ENCODE measurements at places on chromosomes 7 and 10. TPM values are rescaled to one million over a fixed set of nuclear protein-coding genes. Genes with fewer than 3 reads are reported as not detected.

- H3K36me3 ChIP-seq, result no peaks in the 10 kb centered on the region
- DNase-seq, result no peak
- H3K27me3 ChIP-seq, result no peaks in the 10 kb centered on the region
- no peaks in the 10 kb centered on the region for H3K4me1 ChIP-seq
Observed at GRCh38 chr10:12463459-12463838, 114.1 kb downstream of the CAMK1D start.

DNA sequence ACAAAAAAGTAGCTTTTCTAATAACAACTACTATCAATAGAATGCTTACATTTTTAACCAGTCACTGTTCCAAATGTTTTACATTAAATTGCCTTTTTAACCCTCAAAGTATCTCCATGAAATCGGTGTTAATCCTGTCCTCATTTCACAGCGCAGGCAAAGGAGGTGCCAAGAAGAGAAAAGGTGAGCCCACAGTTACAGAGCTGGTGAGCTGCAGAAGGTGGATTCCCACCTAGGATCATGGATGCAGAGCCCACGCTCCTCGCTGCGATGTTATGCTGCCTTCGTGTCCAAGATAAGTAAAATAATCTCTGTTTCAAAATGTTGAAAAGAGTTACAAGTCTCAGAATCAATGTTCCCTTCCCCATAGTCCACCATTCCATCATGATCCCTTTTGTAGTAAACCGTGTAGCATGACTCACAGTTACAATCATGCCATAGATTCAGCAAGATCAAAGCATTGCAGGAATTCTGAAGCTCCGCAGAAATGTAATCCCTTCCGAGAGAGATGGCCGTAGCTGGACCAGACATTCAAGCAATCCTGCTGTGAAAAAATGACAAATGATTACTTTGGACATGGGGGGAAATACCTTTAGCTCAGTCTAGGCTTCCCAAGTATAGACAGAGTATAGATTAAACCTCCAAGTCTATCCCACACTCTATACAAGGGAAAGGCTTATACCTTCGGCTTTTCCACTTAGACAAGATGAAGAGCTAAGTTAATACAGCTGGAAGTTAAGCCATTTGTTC lies 394.7 kb upstream of the AKR1E2 start:
- no peaks in the 10 kb centered on the region for H3K36me3 ChIP-seq
- H3K4me3 ChIP-seq, result no peak overlapping the region
- no peaks in the 10 kb centered on the region for H3K27me3 ChIP-seq
- no peaks in the 10 kb centered on the region for H3K4me1 ChIP-seq
- DNase-seq, result no peak
- H3K27ac ChIP-seq, result no peak overlapping the region

DNA sequence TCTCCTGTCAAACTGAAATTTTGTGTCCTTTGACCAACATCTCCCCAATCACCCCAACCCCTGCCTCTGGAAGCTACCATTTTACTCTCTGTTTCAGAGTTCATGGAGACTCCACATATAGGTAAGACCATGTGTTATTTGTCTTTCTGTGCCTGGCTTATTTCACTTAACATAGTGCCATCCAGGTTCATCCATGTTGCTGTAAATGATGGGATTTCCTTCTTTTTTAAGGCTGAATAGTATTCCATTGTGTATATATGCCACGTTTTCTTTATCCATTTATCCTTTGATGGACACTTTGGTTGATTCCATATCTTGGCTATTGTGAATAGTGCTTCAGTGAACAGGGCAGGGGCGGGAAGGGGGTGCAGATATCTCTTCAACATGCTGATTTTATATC lies 18.0 kb upstream of the FBXW4 start:
- no peaks in the 10 kb centered on the region for H3K4me1 ChIP-seq
- H3K27ac ChIP-seq, result no peak overlapping the region
- H3K36me3 ChIP-seq, result no peaks in the 10 kb centered on the region
- no peaks in the 10 kb centered on the region for H3K27me3 ChIP-seq

GRCh38 chr10:18217577-18217976 lies 77.4 kb downstream of the CACNB2 start:
- H3K36me3 ChIP-seq, result no peaks in the 10 kb centered on the region
- H3K4me3 ChIP-seq, result no peak overlapping the region
- no peaks in the 10 kb centered on the region for H3K4me1 ChIP-seq
- no peaks in the 10 kb centered on the region for H3K27me3 ChIP-seq
- H3K27ac ChIP-seq, result no peak overlapping the region

DNA sequence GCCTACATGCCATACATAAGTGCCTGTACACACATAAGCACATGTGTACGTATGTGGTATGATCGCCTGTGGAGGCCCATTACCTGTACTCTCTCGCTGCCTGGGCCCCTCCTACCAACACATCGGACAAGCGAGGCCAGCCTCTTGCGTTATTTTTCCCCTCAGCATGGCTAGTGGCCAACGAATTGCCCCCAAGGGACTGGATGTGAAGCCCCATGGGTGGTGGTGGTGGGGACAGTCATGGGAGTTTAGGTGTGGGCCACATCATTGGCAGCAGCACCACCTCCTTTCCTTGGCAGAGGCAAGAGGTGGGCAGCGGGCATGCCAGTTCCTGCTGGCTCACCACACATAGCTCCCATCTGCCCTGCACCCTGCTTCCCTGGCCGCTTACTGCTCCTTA lies 10.0 kb downstream of the GRK5 start:
- H3K4me1 ChIP-seq, result peaks cover 78% of the 10 kb centered on the region
- peak overlapping the region; percentile 68 for H3K27ac ChIP-seq
- H3K36me3 ChIP-seq, result no peaks in the 10 kb centered on the region
- no peaks in the 10 kb centered on the region for H3K27me3 ChIP-seq

DNA sequence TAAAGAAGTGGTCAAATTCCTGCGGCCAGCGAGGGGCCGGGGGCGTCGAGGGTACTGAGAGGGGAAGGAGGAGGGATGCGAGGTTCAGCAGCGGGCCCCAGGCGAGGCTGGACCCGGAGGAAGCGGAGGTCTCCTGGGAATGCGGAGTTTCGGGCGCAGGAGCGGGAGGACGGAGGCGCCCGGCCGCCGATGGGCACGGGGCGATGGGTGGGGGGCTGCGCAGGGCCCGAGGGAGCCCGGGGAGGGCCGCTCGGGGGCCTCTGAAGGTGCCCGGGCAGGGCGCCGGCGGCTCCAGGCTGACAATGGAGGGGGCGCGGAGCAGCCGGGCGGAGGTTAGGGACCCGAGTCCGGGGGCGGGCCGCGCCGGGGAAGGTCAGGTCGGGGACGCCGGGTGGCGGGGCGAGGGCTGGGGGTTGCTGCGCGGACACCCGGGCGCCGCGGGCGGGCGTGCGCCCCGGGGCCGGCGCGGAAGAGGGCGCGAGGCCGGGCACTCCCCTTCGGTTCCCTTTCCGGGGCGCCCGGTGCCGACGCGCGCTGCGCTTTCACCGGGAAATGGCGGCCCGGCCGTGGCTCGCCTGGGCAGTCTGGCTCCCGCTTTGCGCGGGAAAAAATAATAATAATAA lies 683 bp downstream of the MACROH2A2 start:
- H3K4me3 ChIP-seq, result peak overlapping the region; percentile 67
- no peaks in the 10 kb centered on the region for H3K27me3 ChIP-seq
- H3K27ac ChIP-seq, result peak overlapping the region; percentile 73
- no peaks in the 10 kb centered on the region for H3K36me3 ChIP-seq
- no peak for DNase-seq
- peaks cover 13% of the 10 kb centered on the region for H3K4me1 ChIP-seq

- no peaks in the 10 kb centered on the region for H3K4me1 ChIP-seq
- H3K4me3 ChIP-seq, result no peak overlapping the region
- no peak for DNase-seq
- H3K36me3 ChIP-seq, result no peaks in the 10 kb centered on the region
Observed at GRCh38 chr10:11864727-11865126, 41.6 kb downstream of the PROSER2 start.

DNA sequence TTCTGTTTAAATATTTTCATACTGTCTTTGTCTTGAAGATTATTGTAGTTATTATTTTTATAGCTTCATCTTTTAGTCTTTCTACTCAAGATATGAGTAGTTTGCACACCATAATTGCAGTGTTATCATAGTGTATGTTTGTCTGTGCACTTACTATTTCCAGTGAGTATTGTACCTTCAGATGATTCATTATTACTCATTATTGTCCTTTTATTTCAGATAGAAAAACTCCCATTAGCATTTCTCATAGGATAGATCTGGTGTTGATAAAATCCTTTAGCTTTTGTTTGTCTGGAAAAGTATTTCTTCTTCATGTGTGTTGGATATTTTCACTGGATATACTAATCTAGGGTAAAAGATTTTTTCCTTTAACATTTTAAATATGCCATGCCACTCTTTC lies 646.2 kb upstream of the GRM3 start:
- DNase-seq, result no peak
- H3K4me1 ChIP-seq, result no peaks in the 10 kb centered on the region
- no peaks in the 10 kb centered on the region for H3K27me3 ChIP-seq
- no peak overlapping the region for H3K27ac ChIP-seq
- H3K4me3 ChIP-seq, result no peak overlapping the region

DNA sequence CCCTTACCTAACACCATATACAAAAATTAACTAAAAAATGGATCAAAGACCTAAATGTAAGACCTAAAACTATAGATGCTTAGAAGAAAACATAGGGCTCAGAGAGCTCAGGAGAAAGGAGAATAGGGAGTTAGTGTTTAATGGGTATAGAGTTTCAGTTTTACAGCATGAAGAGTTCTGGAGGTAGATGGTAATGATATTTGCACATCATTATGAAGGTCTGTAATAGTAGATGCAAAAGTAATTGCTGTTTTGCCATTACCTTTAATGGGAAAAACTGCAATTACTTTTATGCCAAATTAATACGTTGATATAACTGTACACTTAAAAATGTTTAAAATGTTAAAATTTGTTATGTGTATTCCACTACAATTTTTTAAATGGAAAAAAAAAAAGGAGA lies 39.2 kb upstream of the NANOS1 start:
- H3K36me3 ChIP-seq, result no peaks in the 10 kb centered on the region
- no peaks in the 10 kb centered on the region for H3K4me1 ChIP-seq
- no peaks in the 10 kb centered on the region for H3K27me3 ChIP-seq
- DNase-seq, result no peak

GFRA1 gene
- total RNA-seq, result 57.7 TPM

Data from vagina (tissue), 2 donors.